ENCODE measurements at places on chromosomes 13 and 19. TPM values are rescaled to one million over a fixed set of nuclear protein-coding genes. Genes with fewer than 3 reads are reported as not detected.

- DNase-seq = peak; percentile 16
Observed at GRCh38 chr19:13417054-13417453, 89.2 kb downstream of the CACNA1A start.

DNA sequence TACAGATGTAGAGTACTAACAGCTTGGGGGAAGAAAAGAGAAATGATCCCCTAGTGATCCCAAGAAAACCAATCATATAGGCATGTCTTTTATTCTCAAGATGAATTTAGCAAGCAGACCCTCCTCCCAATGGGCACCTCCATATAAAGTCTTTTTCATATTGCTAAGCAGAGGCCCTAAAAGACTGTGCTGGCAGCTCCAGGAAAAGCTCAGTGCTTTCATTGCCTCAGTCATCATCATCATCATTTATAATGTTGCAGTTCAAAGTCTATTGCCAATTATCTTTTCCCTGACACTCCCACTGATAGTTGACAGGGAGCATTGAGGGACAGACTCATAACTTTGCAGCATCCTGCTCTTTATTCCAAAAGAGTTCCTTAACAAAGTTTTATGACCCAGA is 13.0 kb downstream of the GPR183 start:
- no peak for DNase-seq

DNA sequence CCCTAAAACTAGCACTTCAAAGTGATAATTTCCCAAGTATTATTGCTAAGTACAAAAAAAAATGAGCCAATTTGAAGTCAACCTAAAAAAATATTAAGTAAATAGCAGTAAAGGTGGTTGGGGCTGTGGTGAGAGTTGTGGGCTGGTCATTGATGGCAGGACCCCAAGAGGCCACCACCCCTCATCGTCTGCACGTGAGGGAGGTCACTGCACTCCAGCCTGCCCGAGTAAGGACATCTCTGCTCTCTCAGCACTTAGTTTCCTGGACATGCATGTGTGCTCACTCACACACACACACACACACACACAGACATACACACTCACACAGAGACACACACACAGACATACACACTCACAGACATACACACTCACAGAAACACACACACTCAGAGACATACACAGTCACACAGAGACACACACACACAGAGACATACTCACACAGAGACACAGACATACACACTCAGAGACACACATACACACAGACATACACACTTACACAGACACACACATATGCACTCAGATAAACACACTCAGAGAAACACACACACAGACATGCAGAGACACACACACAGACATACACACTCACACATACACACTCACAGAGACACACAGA is 127.2 kb upstream of the SOX1 start:
- no peak for DNase-seq

DNA sequence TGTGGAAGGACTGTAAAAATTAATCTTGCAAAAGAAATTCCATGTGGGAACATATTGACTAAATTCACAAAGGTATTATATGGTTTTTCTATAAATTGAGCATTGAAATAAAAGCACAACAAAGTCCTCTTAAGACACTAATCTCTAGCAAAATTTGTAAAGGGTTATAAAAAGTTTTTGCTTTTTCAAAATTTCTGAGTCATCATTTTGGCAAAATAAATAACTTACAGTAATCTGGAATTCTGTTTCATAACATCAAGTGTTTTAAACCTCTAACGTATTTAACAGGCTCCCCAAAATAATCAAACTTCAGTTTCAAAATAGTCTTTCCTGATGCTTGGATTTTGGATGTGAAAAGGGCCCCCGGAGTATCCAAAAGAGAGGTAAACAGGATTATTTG is 26.0 kb downstream of the MED4 start:
- DNase-seq = no peak

GRCh38 chr19:1592024-1592754 is 476 bp downstream of the MBD3 start:
- peak; percentile 93 for DNase-seq

DNA sequence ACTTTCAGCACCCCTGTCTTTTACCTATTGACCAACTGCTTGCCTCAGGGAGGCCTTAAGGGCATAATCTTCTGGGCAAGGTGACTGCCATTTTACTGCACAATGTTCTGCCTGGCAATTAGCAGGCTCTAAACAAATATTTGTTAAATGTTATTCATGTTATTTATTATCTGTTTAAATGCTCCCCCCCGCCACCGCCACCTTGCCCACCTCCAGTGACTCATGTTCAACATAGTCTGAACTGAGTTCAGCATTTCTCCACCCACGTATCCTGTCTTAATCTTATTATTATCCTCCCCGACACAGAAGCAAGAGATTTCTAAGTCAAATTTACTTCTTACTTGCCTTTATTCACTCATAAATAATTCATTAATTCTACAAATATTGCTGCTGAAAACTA is 144.8 kb downstream of the LIG4 start:
- no peak for DNase-seq

MYCBP2 gene
- 32.9 TPM for total RNA-seq
